Airway epithelial cell (primary cell): ENCODE measurements at places on chromosomes 7 and 10. TPM values are rescaled to one million over a fixed set of nuclear protein-coding genes. Genes with fewer than 3 reads are reported as not detected.

Gene TCAF2
- 4.7 and 6.6 TPM in 2 replicates for total RNA-seq

Gene TRPV6
- total RNA-seq = 0.28 TPM in 1 of 2 replicates, not detected in the other

Gene DPP6
- 0.14 TPM in 1 of 2 replicates, not detected in the other for total RNA-seq

Gene TRRAP
- total RNA-seq = 11.9 and 17.4 TPM in 2 replicates

Gene PRDX3
- 157 and 169 TPM in 2 replicates for total RNA-seq

Gene ASIC3
- total RNA-seq = 0.14 TPM in 1 of 2 replicates, not detected in the other

Gene WDR86
- total RNA-seq = 0.14 and 1.8 TPM in 2 replicates

Gene MMD2
- total RNA-seq = not detected in 2 replicates

Gene EVX1
- not detected in 2 replicates for total RNA-seq

Gene EIF5AL1
- total RNA-seq = 0.23 and 0.42 TPM in 2 replicates

Gene PLPP4
- total RNA-seq = not detected in 2 replicates

Gene NUTM2A
- total RNA-seq = 0.93 and 2.4 TPM in 2 replicates

Gene SHH
- total RNA-seq = under 0.01 TPM in 1 of 2 replicates, not detected in the other

Gene C10orf53
- not detected in 2 replicates for total RNA-seq

Gene MEPCE
- total RNA-seq = 15.7 and 21.0 TPM in 2 replicates

Gene MYL10
- not detected in 2 replicates for total RNA-seq

Gene CPA5
- not detected in 2 replicates for total RNA-seq

Gene LRRC18
- total RNA-seq = not detected in 2 replicates

Gene NEUROG3
- total RNA-seq = not detected in 2 replicates

Gene FAM180A
- not detected in 2 replicates for total RNA-seq

Gene CPA2
- not detected in 2 replicates for total RNA-seq

Gene EPO
- total RNA-seq = not detected in 2 replicates

Gene FFAR4
- total RNA-seq = not detected in 2 replicates

Gene COL1A2
- 17.6 and 19.1 TPM in 2 replicates for total RNA-seq

Gene ADIRF
- 47.0 and 63.1 TPM in 2 replicates for total RNA-seq

Gene ING3
- total RNA-seq = 3.3 and 6.3 TPM in 2 replicates

Gene HOXA11
- total RNA-seq = not detected in 2 replicates

Gene SLC26A5
- total RNA-seq = not detected in 2 replicates

Gene IKZF5
- total RNA-seq = 1.4 and 3.2 TPM in 2 replicates

Gene TMEM225B
- total RNA-seq = not detected in 2 replicates

Gene MINPP1
- 17.3 and 24.5 TPM in 2 replicates for total RNA-seq

Gene NUDCD3
- total RNA-seq = 41.0 and 48.9 TPM in 2 replicates

Gene CALU
- total RNA-seq = 90.0 and 114 TPM in 2 replicates

Gene SLC18A2
- total RNA-seq = not detected in 2 replicates

Gene ALOX5
- 0.09 and 0.42 TPM in 2 replicates for total RNA-seq

Gene VSTM2A
- not detected in 2 replicates for total RNA-seq

Gene KCNH2
- 0.07 TPM in 1 of 2 replicates, not detected in the other for total RNA-seq

Gene INMT
- 0.28 and 0.42 TPM in 2 replicates for total RNA-seq

Gene LRRN3
- total RNA-seq = 0.07 TPM in 1 of 2 replicates, not detected in the other

Gene MYPN
- total RNA-seq = not detected in 2 replicates

Gene NANOS1
- total RNA-seq = 0.99 and 4.0 TPM in 2 replicates

Gene BTAF1
- 13.1 and 18.3 TPM in 2 replicates for total RNA-seq

Gene CHRM2
- 0.14 TPM in 1 of 2 replicates, not detected in the other for total RNA-seq

Gene CCDC172
- not detected in 2 replicates for total RNA-seq

Gene SAP25
- total RNA-seq = 0.35 TPM in 1 of 2 replicates, not detected in the other

Gene CYP2C19
- total RNA-seq = 0.14 TPM in 1 of 2 replicates, not detected in the other
